NCI-H1105 (cell line): ENCODE measurements at places on chromosomes 7 and 10.

- no peak for DNase-seq
Measured at GRCh38 chr7:94012746-94013145, 8.6 kb upstream of the BET1 start.

GRCh38 chr10:44878706-44879530 lies 32.2 kb upstream of the TMEM72 start:
- peak; percentile 42 for DNase-seq

DNA sequence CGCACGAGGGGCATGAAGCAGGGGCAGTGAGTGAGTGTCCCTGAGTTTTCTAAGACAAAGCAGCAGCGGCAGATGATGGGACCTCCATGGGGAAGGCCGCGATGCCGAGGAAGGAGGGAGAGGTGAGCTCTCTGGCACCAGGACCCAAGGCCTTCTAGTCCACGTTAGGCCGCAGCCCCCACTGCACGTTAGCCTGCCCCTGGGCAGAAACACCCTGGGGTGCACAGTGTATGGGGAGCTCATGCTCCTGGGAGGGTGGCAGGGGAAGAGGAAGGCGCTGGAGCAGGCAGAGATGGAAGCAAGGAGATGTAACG lies 97.3 kb upstream of the IKZF1 start:
- no peak for DNase-seq

DNA sequence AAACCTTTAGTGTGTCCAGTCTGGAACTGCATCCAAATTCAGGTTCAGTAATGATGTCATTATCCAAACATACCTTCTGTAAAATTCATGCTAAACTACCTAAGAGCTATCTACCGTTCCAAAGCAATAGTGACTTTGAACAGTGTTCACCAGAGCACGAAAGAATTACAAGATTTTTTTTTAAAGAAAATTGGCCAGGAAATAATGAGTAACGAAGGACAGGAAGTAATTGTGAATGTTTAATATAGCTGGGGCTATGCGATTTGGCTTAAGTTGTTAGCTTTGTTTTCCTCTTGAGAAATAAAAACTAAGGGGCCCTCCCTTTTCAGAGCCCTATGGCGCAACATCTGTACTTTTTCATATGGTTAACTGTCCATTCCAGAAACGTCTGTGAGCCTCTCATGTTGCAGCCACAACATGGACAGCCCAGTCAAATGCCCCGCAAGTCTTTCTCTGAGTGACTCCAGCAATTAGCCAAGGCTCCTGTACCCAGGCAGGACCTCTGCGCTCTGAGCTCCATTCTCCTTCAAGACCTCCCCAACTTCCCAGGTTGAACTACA lies 694 bp upstream of the FAS start:
- DNase-seq: no peak

GRCh38 chr10:68332259-68333057 lies at the start of gene PBLD:
PBLD (minus strand) TSS chr10:68332928; CDS start chr10:68306844, 26,084 bp downstream.
- DNase-seq: peak; percentile 54

DNA sequence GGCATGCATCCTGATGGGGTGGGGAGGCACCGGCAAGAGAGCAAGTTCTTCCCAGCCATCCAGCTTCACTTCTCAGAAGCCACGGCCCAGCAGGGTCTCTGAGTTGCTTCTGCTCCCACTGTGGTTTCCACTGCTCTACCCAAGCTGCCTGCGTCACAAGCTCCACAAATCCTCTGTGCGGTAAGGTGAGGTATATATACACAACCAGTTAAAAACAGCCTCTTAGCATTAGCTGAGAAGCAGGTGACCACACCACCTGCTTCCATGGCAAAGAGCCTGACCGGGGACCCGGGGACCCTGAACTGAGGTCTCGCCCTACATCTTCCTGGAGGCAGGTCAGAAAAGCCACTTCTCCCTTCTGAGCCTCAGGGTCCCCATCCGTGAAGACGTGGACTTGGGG lies 46.9 kb upstream of the NPFFR1 start:
- no peak for DNase-seq

GRCh38 chr7:94005753-94006152 lies 1.6 kb upstream of the BET1 start:
- no peak for DNase-seq

GRCh38 chr10:109906316-109906715 lies 17.0 kb downstream of the XPNPEP1 start:
- DNase-seq: no peak

DNA sequence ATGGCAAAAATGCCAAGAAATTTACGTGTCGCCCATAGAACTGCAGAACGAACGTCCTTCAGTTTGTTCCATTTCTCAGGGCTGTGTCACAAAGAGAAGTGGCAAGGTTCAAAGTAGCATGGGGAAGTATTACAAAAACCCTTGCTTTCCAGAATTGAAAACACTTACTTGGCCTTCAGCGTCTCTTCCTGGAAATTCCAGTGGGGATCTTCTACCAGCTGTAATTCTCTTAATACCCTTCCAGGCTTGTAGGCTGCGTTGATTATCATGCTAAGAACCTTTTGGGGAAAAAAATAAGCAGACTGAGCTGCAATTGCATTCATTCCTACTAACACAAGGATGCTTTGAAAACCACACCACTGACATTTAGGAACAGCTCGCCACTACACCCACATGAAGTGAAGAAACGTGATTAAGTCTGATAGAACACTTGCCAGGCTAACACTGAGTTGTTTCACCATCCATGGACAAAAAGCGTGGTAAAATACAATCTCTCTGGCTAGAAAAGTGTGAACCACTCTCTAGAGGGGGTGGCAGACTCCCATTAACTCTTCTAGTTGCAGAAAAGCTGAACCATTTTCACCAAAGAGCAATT lies 222.3 kb downstream of the SFMBT2 start:
- no peak for DNase-seq

GRCh38 chr10:116691635-116692034 lies 50.7 kb downstream of the HSPA12A start:
- no peak for DNase-seq

GRCh38 chr10:69640196-69640980 lies 10.3 kb downstream of the FAM241B start:
- no peak for DNase-seq

DNA sequence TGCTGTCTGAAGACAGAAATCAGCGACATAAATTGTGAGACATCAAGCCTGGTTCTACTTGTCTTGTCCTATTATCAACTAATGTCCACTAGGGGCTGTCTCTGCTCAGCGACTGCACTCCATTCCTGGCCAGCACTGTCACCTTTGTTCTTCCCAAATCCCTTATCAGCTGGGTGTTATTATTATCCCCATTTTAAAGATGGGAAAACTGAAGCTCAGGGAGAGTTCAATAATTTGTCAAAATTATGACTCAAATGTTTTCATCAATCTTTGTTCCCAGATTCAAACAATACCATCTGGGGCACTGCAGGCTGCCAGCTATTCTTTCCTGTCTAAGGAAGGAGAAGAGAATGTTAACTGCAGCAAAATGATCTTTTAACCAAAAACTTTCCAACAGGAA lies 431.6 kb upstream of the NFE2L3 start:
- no peak for DNase-seq

DNA sequence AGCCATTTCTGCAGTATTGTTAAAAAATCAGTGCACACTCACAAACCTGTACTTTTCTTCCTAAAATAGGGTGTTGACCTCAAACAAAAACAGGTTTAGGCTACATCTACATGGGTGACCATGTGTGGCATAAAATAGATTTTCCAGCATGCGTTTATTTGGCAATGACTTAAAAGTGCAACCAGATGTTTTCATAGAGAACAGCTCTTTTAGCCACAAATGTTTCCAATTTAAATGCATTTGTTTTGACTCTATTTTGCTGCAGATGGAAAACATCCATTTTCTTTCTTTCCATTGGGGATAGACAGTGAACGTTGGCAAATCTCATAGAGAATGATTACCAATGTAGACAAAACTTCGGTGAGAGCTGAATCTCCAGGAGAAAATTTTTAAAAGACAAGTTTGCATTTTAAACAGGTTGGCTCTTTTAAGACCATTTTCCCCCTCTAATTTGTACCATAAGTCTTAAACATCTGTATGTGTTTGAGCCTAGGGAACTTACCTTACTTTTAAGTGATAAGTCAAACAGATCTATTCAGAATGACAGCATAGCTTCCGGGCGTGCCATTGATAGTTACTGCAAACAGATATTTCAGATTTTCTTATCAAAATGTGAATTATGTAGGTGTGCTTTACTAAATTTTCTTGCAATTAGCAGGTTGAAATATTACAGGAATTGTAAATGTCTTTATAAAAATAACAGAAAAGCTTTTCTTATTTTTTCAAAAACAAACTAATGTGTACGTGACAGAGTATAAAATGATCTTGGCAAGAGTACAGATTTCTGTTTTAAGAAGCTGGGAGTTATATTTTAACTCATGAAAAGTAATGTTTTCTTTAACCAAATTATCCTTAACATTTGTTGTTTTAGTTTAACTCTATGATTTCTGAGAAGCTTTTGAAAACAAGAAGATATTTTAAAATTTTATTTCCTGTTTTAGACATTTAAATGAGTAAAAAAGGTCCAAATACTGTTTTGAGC lies 144.9 kb downstream of the HGF start:
- DNase-seq: no peak

- no peak for DNase-seq
Measured at GRCh38 chr10:111082102-111082975, 5.5 kb downstream of the ADRA2A start.
